ENCODE measurements at places on chromosomes 11 and 22. TPM values are rescaled to one million over a fixed set of nuclear protein-coding genes. Genes with fewer than 3 reads are reported as not detected.

The DSCAML1 gene
- polyA plus RNA-seq: 0.34 TPM

The ENTHD1 gene
- polyA plus RNA-seq: not detected

The NR1H3 gene
- polyA plus RNA-seq: 230 TPM

The HTR3A gene
- polyA plus RNA-seq: 1.5 TPM

The PTPRCAP gene
- polyA plus RNA-seq: 4.1 TPM

The PRRG4 gene
- 2.0 TPM for polyA plus RNA-seq

The NDUFA6 gene
- polyA plus RNA-seq: 51.6 TPM

The SWAP70 gene
- polyA plus RNA-seq: 6.0 TPM

The SMTNL1 gene
- polyA plus RNA-seq: 0.07 TPM

The IL17REL gene
- polyA plus RNA-seq: not detected
